ENCODE measurements at places on chromosomes 11 and 22. TPM values are rescaled to one million over a fixed set of nuclear protein-coding genes. Genes with fewer than 3 reads are reported as not detected.
A peak's percentile ranks its signal among the peaks of the same experiment; 100 is the strongest.

PITPNM1 gene
- polyA plus RNA-seq, result 11.3 TPM

SLC25A18 gene
- 6.9 TPM for polyA plus RNA-seq

BBOX1 gene
- 0.10 TPM for polyA plus RNA-seq

C1QTNF4 gene
- polyA plus RNA-seq, result 0.20 TPM

- H3K4me3 ChIP-seq, result no peak overlapping the region
- no peak overlapping the region for H3K27ac ChIP-seq
- DNase-seq, result no peak
- no peaks in the 10 kb centered on the region for H3K4me1 ChIP-seq
- no peaks in the 10 kb centered on the region for H3K36me3 ChIP-seq
- no peaks in the 10 kb centered on the region for H3K27me3 ChIP-seq
Measured at GRCh38 chr22:26993886-26994285, 336.5 kb downstream of the MIAT start.

DNA sequence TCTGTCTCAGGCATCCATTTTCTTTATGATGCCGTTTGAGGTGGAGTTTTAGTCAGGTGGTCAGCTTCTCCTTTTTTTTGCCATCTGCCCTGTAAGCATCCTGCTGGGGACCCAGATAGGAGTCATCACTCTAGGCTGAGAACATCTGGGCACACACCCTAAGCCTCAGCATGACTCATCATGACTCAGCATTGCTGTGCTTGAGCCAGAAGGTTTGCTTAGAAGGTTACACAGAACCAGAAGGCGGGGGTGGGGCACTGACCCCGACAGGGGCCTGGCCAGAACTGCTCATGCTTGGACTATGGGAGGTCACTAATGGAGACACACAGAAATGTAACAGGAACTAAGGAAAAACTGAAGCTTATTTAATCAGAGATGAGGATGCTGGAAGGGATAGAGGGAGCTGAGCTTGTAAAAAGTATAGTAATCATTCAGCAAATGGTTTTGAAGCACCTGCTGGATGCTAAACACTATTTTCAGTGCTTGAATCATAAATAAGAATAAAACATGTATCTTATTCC, 10.9 kb upstream of the HBE1 start:
- H3K36me3 ChIP-seq, result no peaks in the 10 kb centered on the region
- peak; percentile 66 for DNase-seq
- H3K27me3 ChIP-seq, result no peaks in the 10 kb centered on the region
- no peak overlapping the region for H3K27ac ChIP-seq
- H3K4me1 ChIP-seq, result no peaks in the 10 kb centered on the region

- no peaks in the 10 kb centered on the region for H3K36me3 ChIP-seq
- no peak overlapping the region for H3K4me3 ChIP-seq
- no peaks in the 10 kb centered on the region for H3K4me1 ChIP-seq
- DNase-seq, result peak; percentile 14
- H3K27ac ChIP-seq, result no peak overlapping the region
- no peaks in the 10 kb centered on the region for H3K27me3 ChIP-seq
Measured at GRCh38 chr22:47187176-47187957, 424.9 kb downstream of the TBC1D22A start.

DNA sequence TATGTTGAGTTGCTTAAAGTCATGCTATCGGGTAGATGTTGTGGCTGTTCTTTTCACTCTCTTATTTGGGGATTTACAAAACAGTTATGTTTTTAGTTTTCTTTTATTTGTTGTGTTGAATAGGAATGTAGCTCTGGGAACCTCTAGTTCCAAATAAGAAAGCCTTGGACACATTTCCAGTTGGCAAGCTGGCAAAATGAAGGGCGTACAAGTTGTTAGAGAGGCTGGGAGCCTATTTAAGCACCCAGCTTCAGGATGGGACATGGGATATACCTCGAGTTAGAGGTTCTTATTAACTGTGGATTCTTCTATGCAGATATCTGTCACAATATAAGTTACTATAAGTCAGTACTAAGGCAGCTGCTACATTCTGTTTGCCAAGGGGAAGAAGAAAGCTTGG, 22.8 kb downstream of the PPARA start:
- peaks cover 10% of the 10 kb centered on the region for H3K36me3 ChIP-seq
- no peak overlapping the region for H3K4me3 ChIP-seq
- H3K4me1 ChIP-seq, result peaks cover 32% of the 10 kb centered on the region
- no peaks in the 10 kb centered on the region for H3K27me3 ChIP-seq

DNA sequence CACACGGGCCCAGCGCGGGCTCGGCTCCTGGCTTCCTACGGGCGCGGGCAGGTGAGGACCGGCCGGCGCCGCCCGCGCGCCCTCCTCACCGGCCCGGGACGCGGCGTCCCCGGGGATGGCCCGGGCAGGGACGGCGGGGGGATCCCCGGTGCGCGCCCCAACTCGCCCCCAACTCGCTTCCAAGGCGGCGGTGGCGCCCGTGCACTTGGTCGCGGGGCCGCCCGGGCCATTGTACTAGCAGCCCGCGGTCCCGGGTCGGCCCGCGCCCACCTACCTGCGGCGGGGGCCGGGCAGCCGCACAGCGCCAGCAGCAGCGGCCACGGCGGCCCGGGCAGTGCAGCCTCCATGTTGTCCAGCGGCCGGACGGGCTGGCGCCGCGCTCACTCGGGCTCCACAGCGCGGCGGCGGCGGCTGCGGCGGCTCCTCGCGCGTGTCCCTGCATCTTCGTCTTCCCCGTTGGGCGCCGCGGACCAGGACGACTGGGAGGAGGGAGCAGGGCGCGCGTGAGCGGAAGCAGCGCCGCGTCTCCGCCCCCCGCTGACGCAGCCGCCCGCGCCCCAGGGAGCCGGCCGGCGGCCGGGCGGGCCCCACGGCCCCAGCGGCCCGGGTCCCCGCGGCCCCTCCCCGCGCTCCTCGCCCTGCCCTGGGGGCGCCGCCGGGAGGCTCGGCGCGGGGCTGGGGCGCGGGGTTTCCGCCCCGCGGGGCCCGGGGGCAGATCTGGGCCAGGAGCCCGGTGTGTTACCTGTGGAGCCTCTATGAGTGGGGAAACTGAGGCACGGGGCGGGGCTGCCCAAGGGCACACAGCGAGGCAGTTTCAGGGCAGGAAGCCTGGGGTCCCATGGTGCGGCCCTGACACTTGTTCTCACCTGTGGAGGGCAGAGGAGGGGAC, 159.3 kb upstream of the GRK3 start:
- peak; percentile 87 for DNase-seq
- no peaks in the 10 kb centered on the region for H3K27me3 ChIP-seq
- peak overlapping the region; percentile 77 for H3K27ac ChIP-seq
- H3K4me3 ChIP-seq, result peak overlapping the region; percentile 79

GRCh38 chr11:68904248-68904847, 657 bp downstream of the IGHMBP2 start:
- H3K36me3 ChIP-seq, result peaks cover 2% of the 10 kb centered on the region
- peak overlapping the region; percentile 100 for H3K4me3 ChIP-seq
- H3K4me1 ChIP-seq, result peaks cover 29% of the 10 kb centered on the region
- peak; percentile 62 for DNase-seq

GRCh38 chr11:125926682-125927081, 19.2 kb upstream of the VSIG10L2 start:
- no peaks in the 10 kb centered on the region for H3K36me3 ChIP-seq
- H3K4me3 ChIP-seq, result no peak overlapping the region
- no peak overlapping the region for H3K27ac ChIP-seq
- no peaks in the 10 kb centered on the region for H3K4me1 ChIP-seq
- no peaks in the 10 kb centered on the region for H3K27me3 ChIP-seq

DNA sequence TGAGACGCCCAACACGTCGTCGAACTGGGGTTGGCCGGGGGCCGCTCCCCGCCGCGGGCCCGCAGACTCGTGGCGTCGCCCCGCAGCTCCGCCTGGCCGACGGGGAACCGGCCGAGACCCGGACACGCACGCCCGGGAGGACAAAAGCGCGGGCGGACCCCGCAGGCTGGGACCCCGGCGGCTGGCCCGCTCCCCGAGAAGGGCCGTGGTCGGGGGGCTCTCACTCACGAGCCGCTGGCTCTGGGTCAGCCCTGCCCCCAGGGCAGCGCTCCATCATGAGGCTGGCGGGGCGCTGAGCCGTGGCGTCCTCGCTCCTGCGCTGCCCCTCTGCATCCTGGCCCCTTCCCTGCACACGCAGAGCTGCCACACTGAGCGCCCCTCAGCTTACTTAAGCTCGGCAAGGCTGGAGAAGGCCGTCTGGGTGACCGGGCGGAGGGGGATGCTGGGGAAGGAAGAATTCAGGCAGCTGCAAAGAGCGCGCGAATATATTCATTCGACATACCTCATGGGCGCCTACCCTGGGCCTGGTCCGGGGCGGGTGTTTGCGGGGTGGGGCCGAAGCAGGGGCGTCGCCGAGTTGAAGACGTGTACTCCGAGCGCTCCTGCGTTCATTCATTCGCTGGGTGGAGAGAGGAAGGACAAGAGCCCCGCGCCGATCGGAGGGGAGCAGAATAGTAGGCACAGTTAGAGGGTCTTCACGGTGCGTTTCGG, 579 bp upstream of the CYB5R2 start:
- H3K27me3 ChIP-seq, result peaks cover 10% of the 10 kb centered on the region
- H3K4me1 ChIP-seq, result no peaks in the 10 kb centered on the region
- no peak overlapping the region for H3K27ac ChIP-seq

DNA sequence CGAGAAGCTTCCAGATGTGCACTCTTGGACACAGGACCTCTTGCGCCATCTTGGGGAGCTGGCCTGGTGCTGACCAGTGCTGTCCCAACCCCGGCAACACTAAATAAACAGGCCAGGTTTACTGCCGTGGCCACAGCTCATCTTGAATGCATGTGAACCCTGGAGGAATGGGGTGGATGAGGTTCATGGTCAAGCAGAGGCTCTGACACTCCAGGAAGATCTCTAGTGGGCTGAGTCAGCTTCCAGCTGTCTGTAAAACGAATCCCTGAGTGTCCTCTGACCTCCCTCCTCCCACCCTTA, 51.8 kb downstream of the ALX4 start:
- no peak overlapping the region for H3K4me3 ChIP-seq
- DNase-seq, result no peak
- H3K4me1 ChIP-seq, result peaks cover 12% of the 10 kb centered on the region
- H3K36me3 ChIP-seq, result no peaks in the 10 kb centered on the region

- H3K4me1 ChIP-seq, result no peaks in the 10 kb centered on the region
- H3K27me3 ChIP-seq, result no peaks in the 10 kb centered on the region
- no peak for DNase-seq
Measured at GRCh38 chr11:17446482-17446881, 30.2 kb downstream of the ABCC8 start.

GRCh38 chr22:19900707-19901436, 40.7 kb upstream of the COMT start:
- no peak overlapping the region for H3K27ac ChIP-seq
- no peaks in the 10 kb centered on the region for H3K4me1 ChIP-seq
- H3K27me3 ChIP-seq, result no peaks in the 10 kb centered on the region

GRCh38 chr22:46408568-46409506, 73.3 kb downstream of the TRMU start:
- no peak overlapping the region for H3K27ac ChIP-seq
- H3K4me3 ChIP-seq, result no peak overlapping the region
- DNase-seq, result no peak

GRCh38 chr11:60703374-60703773, 4.0 kb downstream of the MS4A8 start:
- H3K27ac ChIP-seq, result no peak overlapping the region
- H3K27me3 ChIP-seq, result no peaks in the 10 kb centered on the region
- H3K4me3 ChIP-seq, result no peak overlapping the region
- H3K36me3 ChIP-seq, result no peaks in the 10 kb centered on the region

GRCh38 chr11:75223954-75224643, 16.5 kb upstream of the TPBGL start:
- no peak for DNase-seq
- H3K36me3 ChIP-seq, result no peaks in the 10 kb centered on the region
- no peak overlapping the region for H3K27ac ChIP-seq
- H3K4me1 ChIP-seq, result no peaks in the 10 kb centered on the region
- H3K27me3 ChIP-seq, result peaks cover 3% of the 10 kb centered on the region
- no peak overlapping the region for H3K4me3 ChIP-seq

DNA sequence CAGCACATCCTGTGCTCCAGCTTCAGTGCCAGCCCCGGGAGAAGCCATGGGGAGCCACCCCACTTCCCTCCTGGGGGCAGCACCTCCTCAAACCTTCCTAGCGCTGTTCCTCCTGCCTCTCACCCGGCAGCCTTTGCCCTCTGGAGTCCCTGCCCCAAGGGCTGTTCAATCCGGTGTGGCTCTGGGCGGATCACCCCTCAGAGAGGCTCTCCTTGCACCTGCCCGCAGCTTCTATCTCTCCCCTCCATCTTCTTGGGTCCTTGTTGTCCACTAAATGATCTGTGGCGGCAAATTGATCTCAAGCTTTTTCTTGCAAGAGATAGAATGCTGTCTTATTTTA, 18.1 kb upstream of the CDKN1C start:
- H3K36me3 ChIP-seq, result no peaks in the 10 kb centered on the region
- no peak for DNase-seq
- H3K4me1 ChIP-seq, result peaks cover 6% of the 10 kb centered on the region
- H3K27me3 ChIP-seq, result peaks cover 42% of the 10 kb centered on the region

- H3K27me3 ChIP-seq, result no peaks in the 10 kb centered on the region
- peaks cover 15% of the 10 kb centered on the region for H3K4me1 ChIP-seq
- H3K4me3 ChIP-seq, result no peak overlapping the region
- H3K27ac ChIP-seq, result peak overlapping the region; percentile 30
- DNase-seq, result no peak
- H3K36me3 ChIP-seq, result no peaks in the 10 kb centered on the region
Measured at GRCh38 chr22:46589871-46590271, 30.3 kb upstream of the GRAMD4 start.

DNA sequence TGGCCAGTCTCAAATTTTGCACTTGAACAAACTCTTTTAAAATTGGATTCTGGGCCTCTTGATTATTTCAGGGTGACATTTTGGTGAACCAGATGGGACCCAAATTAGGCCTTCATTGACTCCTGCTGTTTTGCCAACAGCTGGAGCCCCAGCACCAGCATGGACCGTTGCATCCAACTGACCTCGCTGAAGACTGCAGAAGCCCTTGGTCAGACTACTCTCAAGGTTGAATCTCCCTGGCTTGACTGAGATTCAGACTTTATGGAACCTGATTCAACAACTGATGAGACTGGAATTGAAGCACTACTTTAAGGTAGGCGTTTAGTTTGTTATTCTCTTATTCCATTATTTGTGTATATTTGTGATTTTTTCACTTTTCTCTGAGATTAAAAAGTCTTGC, 41.7 kb downstream of the NARS2 start:
- no peaks in the 10 kb centered on the region for H3K36me3 ChIP-seq
- H3K4me1 ChIP-seq, result no peaks in the 10 kb centered on the region
- no peaks in the 10 kb centered on the region for H3K27me3 ChIP-seq

All from psoas muscle (tissue), 8 donors.